ENCODE measurements at places on chromosomes 4 and X.

DNA sequence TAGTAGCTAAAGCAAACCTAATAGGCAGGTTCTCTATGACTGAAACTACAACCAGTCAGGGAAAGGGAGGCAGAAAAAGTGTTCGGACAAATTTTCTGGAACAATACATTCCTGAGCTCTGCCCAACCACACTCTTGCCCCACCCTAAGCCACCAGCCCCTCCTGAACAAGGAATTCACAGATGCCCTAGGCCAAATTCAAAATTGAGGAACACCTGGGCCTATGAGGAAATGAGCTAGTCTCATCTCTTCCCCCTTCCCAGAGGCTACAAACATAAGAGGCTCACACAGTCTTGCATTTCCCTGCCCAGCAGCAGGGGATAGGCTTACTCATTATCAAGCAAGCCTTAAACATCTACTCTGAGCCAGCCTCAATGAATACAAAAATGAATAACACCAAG, 284.7 kb downstream of the ZNF674 start:
- no peak for DNase-seq

DNA sequence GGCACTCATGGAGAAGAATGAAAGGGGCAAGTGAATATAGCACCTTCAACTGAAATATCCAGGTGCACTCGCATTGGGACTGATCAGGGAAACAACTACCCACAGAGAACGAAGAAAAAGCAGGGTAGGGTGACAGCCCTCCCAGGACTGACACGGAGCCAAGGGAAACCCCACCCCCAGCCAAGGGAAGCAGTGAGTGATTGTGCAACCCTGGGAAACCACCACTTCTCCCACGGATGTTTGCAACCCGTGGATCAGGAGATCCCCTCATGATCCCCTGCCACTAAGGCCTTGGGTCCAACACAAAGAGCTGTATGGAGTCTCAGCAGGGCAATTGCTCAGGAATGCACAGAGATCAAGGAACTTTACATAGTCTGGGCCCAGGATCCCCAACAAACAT, 158.5 kb upstream of the HCCS start:
- no peak for DNase-seq

GRCh38 chr4:144374065-144374464, 233.5 kb upstream of the GYPA start:
- DNase-seq, result no peak

DNA sequence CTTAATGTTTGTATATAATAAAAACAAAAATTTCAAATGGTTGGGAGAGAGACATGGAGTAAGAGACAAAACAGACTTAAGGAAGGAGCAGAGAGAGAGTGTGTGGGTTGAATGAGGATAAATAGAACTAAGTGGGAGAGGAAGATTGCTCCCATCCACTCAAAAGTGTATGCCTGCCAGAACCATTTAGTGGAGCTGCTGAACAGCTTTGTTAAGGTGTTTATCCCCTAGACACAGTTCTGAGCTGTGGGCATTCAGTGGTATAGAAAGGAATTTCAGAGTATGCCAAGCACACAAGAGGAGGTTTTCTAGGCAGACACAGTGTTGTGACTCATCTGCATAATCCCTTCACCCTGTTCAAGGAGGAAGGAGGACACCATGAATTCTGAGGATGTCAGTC, 508.6 kb upstream of the EPHA5 start:
- DNase-seq, result no peak

GRCh38 chr4:139015948-139016471, 429 bp downstream of the NOCT start:
- DNase-seq, result peak; percentile 58
